Upper lobe of right lung (tissue), 1 donor: ENCODE measurements at places on chromosomes 4 and X.

DNA sequence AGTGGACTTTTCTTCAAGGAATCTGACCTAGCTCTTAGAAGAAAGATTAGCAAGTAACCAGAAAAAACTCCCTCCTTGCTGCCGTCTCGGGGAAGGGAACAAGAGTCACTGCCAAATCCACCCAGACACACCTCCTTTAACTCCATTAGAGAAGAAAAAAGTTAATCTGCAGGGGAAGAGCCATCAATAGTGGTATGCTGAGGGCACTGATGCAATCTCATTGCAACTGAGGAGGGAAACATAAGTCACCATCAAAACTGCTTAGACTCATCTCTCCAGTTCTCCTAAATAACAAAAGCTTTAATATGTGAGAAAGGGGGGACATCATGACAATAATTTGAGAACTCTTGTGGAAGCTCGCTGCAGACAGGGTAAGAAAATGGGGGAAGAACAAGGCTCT lies 49.3 kb upstream of the MAGED4B start:
- DNase-seq: no peak

DNA sequence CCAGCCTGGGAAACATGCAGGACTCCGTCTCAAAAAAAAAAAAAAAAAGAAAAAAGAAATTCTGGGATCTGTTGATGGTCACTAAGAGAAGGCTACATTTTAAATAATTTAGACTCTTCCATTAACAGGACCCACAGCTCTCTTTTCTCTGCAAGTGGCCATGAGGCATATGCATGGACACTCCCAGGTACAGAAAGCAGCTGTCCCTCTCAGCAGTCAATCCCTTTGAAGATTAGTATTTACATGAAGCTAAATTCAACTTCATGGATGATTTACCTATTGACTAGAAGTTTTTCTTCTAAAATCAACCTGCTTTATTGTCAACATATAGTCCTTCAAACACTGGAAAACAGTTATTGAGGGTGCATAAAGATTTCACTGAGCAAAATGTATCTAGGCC lies 139.9 kb downstream of the CPEB2 start:
- no peak for DNase-seq

DNA sequence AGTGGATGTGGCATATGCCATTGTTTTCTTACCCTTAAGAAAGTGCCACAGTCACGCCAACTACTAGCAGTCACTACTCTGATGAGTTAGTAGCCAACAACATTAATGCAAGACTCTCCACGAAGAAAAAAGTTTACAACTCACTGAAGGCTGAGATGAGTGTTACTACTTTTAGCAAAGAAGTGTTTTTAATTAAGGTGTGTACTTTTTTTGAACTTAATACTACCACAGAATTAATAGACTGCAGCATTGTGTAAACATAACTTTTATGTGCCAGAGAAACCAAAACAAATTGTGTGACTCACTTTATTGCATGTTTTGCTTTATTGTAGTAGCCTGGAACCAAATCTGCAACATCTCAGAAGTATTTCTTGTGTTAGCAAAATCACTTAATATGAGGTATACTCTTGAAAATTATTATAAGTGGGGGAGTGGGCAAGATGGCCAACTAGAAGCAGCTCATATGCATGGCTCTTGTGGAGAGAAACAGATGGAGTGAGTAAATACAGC lies 2.2 kb upstream of the UGT2B4 start:
- DNase-seq: no peak

GRCh38 chr4:40842318-40842717 lies 92.6 kb downstream of the NSUN7 start:
- DNase-seq: no peak

DNA sequence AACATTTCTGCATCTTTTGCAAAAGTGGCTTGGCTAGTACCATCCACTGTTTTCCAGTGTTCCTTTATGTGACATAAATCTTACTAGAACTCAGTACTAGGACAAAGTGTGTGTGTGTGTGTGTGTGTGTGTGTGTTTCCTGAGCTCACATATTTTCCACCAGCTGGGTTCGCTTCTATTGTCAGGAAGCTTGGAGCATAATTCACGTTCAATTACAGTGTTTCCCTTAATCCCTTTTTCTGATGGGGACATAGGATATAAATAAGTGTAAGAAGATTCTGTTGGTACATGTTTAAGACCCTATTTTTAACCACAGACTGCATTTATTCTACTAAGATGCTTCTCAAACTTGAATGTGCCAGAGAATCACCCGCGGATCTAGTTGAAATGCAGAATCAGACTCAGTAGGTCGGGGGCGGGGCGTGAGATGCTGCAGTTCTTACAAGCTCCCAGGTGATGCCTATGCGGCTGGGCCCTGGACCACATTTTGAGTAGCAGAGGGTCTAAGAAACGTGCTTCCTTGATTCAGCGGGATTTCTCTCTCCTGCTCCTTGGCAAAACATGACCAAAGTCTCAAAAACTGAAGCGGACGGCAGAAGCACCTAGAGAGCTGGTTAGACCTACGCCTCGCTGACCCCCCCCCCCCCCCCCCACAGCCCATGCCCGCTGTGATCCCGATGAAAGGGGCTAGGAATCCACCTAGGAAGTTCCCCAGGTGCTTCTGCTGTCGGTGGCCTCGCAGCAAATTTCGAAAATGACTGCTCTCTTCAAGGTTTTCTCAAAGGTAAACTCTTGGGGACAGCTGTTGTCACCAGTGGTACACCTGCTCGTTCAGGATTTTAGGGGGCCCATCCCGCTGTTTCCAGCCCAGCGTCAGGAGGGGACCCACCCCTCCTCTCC lies 797 bp downstream of the CD99L2 start:
- peak; percentile 63 for DNase-seq

DNA sequence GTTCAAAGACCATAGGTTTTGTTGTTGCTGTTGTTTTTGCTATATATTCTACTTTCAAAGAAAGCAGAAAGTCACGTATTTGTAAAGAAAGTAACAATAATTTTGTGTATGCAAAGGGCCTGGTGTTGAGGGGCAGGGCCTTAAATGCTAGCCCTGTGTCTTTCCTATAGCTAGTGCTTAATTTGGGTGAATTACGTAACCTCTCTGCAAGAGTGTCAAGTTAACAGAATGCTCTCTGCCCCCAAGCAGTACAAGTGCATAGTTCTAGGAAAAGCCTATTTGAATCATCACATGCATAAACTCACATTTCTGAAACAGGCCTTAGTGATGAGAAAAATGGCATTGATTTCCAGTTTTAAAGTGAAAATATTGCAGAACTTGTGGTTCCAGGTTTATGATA lies 663.6 kb downstream of the STIM2 start:
- no peak for DNase-seq

GRCh38 chrX:78514852-78515251 lies 144.3 kb downstream of the RTL3 start:
- DNase-seq: no peak

DNA sequence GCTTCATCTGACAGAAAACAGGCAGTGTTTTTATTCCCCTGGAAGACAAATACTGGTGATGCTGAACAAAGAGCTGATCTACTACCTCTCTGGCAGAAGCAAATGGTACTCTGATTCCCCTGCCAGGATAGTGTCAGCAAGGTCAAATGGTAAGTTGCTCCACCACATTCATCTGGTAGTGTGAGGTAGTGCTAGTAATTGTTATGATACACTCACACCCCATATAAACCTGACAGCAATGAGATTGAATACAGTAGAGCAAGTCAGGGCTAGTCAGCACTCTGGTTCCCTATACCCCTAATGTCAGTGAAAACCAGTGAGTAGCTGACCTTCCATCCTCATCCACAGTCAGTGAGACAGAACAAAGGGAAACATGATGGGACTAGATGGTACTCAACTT lies 3.4 kb upstream of the SPIN4 start:
- DNase-seq: no peak

DNA sequence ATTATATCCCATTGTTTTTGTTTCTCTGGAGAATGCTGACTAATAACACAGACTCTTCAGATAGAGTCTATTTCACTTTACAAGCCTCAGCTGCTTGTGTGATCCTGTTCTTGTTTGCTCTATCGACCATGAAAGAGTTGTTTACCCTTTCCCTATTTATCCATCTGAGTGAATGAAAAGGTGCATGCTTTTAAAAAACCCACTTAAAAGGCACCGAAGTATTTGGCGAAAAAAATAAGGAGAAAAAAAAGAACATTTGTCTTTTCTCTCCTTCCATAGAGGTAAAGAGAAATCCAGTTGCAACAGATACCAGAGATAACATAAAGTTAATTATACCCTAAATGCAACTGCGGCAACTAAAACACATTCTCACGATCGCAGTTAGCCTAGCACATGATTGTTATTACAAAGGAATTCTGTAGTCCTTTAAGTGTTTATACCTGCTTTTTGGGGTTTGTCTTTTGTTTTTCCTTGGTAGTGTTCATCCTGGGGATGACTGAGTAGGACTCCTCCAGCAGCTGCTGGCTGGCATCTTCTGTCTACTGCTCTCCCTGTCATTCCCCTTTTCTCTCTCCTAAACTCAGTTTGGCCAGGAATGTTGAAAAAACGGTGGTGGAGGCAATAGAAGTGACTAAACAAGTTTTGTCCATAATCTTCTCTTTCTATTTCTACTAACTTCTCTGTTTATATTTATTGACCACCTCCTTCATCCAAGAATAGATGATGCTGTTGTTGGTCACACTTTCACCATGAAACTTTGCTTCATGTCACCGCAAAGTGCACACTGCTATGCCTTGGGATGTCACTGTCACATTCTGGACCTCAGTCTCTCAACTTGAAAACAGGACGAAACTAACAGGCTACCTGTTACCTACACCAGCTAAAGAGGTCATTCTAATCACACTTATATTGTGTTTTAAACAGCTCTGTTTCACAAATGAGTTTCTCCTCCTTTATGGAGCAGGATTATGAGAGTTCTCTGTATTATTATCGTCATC lies 41.9 kb upstream of the FRAS1 start:
- no peak for DNase-seq

- peak; percentile 62 for DNase-seq
These were observed 89.3 kb upstream of the NKX1-1 start for GRCh38 chr4:1495416-1496115.

- DNase-seq: no peak
These were observed 168.9 kb downstream of the CBR4 start for GRCh38 chr4:168841000-168841671.

- DNase-seq: no peak
These were observed 9.9 kb downstream of the PPAT start for GRCh38 chr4:56425518-56425917.

- no peak for DNase-seq
These were observed 6.2 kb downstream of the SUV39H1 start for GRCh38 chrX:48702716-48703115.

GRCh38 chr4:146478009-146478408 lies 43.7 kb downstream of the SLC10A7 start:
- no peak for DNase-seq

- DNase-seq: no peak
These were observed 202.0 kb upstream of the GRID2 start for GRCh38 chr4:92101737-92102172.

- DNase-seq: no peak
These were observed 28.2 kb downstream of the RAP1GDS1 start for GRCh38 chr4:98289375-98289774.

DNA sequence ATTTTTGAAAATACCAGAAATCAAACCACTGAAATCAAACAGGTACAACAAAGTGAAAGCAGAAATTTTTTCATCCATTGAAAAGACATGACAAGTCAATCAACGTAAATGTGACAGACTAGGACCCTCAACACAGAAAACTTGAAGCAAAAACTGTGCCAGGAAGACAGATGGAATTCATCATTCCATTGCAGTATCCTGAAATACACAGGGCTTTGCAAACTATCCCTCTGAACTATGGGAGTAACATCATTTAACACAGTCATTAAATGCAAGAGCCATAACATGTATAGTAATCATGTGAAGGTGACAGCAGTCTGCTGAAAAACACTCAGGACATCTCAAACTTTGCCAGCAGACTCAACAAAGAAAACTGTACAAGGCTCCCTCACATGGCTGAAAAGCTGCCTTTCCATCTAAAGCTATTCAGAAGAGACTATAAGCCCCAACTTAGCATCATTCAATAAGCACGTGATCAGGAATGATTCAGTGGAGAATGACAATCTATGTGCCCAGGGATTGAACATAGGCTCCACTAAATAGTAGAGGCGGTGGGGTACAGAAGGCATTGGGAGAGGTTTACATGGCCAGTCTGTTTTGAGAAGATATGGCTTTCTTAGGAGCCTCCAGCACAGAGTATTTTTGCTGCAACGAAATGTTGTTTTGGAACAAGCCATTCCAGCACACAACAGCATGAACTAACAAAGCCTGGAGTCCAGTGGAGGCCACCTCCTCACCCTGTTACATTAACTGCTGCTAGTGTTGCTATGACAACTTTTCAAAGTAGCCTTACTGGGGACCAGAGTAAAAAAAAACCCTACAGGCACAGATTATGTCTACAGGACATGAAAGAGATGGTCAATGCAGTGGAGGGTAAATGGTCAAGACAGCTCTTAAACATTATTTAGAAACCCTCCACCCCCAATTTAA lies 274.5 kb upstream of the NOCT start:
- no peak for DNase-seq

GRCh38 chr4:99202536-99202935 lies 16.5 kb downstream of the ADH6 start:
- no peak for DNase-seq

DNA sequence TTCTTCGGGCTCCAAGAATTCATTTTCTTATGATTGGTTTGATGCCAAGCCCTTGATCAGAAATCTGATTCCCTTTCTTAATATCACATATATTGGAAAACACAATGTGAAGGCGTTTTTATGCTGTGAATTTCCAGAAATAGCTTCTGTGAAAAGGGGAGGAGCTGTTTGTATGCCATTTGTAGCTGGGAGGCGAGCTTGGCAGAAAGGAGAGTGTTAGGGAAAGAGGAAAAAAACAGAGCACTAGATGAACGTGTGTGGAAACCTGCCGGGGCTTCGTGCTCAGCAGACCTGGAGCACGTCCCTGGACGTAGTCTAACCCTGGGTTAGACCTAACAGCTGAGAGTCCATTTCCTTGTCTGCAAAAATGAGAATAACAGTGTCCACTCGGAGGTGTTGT lies 3.4 kb downstream of the CLCN4 start:
- no peak for DNase-seq

GRCh38 chr4:26701095-26701494 lies 117.2 kb downstream of the TBC1D19 start:
- no peak for DNase-seq

DNA sequence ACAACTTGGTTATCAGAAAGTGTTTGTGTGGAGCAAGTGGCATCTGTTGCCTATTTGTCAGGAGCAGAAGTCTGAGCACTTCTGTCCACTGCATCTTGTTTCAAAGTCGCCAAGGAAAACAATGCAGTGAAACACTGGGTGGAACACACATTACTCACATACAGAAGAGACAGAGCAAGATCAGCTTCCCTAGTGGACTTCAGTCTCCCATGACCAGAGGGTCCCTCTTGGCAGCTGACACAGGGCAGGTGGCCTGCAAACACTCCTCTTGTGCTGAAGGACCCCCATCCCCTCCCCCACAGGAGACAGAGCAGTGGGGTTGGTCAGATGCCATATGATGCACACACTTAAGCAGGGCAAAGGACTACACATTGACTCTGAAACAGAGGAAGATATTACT lies 3.6 kb upstream of the BBS12 start:
- no peak for DNase-seq

GRCh38 chr4:5504486-5504885 lies 203.9 kb downstream of the EVC2 start:
- DNase-seq: no peak

GRCh38 chrX:100395781-100396180 lies 14.3 kb downstream of the PCDH19 start:
- DNase-seq: no peak
